T follicular helper cell (primary cell): ENCODE measurements at places on chromosomes 16 and 17.

DNA sequence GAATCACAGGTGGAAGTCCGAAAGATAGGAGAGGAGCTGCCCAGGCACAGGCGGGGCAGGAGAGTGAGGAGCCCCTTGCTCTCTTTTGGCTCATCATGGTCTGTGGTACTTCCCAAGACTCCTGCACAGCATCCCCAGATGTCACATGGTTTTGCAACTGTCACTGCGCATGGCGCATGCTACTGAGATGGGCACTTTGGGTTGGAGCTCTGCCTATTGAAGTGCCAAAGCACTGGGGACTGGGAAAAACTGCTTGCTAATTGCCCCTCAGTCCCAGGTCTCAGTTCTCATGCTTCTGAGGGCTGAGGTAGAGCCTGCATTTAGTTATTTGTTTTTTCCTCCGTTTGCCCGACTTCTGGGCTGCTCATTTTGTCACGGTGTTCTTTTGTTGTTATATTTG is 156.8 kb upstream of the CDH13 start:
- no peak for DNase-seq

GRCh38 chr17:17943281-17943984 is 28.8 kb downstream of the TOM1L2 start:
- no peak for DNase-seq

DNA sequence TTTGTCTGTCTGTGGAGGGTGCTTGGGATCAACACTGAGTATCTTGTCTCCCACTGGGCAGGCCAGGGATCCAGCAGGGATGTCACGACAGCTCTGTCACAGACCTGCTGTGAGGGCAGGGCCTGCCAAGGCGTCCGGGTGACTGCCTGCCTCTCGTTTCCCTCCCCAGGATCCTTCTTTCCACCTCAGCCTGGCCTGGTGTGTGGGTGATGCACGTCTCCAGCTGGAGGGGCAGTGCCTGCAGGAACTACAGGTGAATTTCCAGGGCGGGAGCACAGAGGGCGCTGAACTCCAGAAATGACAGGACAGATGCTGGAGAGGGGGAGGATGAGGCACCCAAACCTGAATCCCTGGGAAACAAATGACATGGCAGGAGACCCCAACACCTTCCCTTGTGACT is 6.8 kb upstream of the MMP15 start:
- DNase-seq: no peak

DNA sequence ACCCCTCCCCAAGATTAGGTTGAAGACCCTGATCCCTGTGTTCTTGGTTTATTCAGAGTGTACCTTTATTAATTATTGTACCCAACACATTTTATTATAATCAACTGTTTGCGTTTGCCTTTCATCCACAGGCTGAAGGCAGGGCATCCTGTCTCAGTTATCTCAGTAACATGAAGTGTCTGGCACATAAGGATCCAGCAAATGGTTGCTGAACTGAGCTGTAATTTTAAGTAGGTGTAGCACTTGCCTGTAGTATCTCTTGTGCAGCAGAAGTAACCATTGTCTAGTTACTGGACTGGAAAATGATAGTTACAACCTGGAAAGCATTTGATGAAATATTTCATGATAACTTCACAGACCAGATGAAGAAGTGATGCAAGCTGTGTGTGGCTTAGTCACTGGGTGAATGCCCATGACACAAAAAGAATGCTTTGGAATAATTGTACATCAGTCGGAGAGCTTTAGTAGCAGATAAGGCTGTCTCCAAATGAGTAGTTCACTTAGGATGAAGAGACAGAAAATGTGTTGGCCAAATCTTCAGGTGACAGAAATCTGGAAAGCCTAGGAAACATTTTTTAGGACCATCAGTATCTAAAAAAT is 56.6 kb downstream of the ESRP2 start:
- DNase-seq: no peak

DNA sequence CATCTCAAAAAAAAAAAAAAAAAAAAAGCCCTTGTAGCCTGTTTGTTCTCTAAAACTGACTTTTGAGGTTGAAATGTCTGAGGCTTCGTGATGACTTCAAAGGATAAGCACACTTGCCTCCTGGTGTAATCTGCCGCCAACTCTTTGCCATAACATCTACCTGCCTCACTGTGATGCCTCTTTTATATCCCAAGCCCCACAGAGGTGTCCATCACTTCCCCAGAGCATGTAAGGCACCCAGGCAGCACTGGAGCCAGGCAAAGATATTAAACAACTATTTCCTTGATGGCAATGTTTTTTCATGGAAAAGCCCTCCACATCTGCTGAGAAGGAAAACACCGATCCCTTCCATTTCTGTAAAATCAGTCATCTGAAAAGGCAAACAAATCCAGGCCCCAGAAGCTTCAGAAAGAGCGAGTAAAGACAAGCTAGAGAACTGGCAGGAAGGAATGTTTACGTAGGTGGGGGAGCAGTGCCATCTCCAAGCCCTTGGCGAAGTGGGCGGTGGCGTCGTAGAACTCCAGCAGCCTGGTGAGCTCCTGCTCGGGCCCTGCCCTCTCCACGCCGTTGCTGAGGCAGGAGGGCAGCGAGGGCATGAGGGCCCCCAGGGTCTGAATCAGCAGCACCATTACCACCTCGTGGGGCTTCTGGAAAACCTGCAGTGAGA is 28.6 kb downstream of the COG7 start:
- DNase-seq: no peak

DNA sequence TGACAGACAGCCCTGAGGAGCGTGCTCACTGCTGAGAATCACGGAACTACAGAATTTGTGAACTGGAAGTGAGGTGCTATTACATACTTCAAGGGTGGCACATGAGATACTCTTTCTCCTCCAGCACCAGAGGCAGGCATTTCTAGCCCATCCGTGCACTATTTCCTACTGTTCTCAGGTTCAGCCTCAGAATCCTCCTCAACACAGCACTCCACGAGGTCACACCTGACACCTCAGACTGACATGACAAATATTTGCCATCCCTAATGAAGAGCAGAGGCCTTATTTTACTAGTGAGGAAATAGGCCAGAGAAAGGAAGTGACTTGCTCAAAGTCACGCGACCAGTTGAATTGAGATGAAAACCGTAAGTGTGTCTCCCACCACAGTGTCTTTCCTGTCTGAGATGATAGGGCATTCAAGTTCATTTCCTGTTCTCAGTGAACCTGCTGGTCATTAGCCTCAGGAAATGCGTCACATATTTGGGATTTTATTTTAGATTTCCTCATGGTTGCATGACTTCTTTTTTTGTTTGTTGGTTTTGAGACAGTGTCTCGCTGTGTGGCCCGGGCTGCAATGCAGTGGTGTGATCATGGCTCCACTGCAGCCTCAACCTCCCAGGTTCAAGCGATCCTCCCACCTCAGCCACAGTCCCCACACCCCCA is 23.6 kb downstream of the SEZ6 start:
- peak; percentile 30 for DNase-seq

DNA sequence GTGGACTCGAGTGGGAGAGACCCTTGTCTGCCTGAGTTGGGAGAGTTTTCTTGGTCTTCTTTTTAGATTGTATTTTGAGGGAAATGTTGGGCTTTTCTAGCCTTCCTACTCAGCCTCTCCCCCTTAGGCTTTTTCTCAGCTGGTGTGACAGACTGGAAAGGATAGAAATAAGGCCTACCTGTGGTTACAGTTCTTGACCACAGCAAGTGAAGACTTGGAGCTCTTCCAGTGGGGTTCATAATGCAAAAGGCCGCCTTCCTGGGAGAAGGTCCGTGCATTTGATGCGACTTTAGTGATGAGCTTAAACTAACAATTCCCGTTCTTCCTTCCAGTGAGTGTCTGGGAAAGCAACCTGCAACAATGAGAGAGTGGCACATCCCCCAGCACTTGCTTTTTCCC is 56.8 kb downstream of the B9D1 start:
- no peak for DNase-seq

DNA sequence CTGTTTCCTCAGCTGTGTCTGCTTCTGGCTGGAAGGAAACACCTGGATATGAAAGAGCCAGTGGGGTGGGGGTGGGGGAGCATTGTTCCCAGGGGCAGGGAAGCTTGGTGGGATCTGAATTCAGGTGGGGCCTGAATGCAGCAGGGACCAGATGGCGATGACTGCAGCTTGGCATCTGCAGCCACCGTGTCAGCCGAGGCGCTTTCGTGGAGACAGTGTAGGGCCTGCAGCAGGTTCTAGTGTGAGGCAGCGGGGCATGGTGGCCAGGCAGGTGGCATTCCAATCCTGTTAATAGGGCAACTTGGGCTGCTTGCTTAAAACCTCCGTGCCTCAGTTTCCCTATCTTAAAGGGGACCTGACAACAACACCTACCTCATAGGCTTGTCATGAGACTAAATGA is 1.7 kb downstream of the PIK3R6 start:
- DNase-seq: no peak

GRCh38 chr17:10772425-10773380 is 31.2 kb downstream of the TMEM238L start:
- no peak for DNase-seq

DNA sequence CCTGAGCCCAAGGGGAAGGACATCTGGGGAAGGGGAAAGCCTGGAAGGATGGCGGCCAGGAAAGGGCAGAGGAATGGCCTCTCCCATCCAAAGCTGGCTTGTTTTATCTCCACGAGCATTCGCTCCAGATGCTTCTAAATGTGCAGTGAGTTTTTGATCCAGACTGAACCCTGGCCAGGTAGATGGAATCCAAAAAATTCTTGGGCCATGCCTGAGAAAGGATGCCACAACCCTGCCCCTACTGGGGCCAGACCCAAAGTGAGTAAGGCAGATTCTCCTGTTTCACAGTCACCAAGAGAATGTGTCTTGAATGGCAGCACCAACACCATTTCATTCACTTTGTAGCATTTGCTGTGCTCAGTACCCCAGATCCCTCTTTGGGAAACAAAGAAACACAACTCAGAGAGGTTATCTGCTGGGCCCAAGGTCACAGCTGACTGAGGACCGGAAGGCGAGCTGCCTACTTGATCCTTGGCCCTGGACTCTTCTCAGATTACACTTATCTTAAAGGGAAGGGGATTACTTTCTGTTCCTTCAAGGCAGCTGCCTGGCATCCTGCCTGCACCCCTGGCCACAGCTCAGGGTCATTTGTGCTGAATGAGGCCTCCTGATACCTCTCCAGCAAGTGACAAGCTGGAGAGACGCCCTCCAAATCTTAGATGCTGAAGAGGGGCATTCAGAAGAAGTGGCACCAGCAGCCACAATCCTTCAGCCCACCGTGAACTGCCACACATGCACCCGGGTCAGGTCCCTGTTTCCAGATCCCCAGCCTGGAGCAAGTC is 3.6 kb downstream of the LRRC75A start:
- DNase-seq: no peak

DNA sequence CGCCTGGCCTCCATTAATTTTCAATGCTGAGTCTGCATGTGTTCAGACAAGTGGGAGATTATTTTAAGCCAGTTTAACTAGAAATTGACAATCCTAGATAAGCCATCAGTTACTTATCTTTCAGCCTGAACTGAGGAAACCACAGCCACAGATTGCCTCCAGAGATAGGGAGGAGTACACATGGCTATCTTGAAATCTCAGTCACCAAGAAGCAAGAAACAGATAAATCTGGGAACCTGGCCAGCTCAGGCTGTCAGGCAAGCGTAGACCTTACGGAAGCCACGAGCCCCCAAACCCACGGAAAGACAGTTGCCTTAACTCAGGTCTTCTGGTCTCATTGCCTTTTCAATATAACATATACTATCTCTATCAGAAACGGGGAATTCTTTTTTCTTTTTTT is 2.0 kb upstream of the GLG1 start:
- DNase-seq: peak; percentile 23

- no peak for DNase-seq
These were observed 1.1 kb upstream of the STUB1 start for GRCh38 chr16:678858-679813.

DNA sequence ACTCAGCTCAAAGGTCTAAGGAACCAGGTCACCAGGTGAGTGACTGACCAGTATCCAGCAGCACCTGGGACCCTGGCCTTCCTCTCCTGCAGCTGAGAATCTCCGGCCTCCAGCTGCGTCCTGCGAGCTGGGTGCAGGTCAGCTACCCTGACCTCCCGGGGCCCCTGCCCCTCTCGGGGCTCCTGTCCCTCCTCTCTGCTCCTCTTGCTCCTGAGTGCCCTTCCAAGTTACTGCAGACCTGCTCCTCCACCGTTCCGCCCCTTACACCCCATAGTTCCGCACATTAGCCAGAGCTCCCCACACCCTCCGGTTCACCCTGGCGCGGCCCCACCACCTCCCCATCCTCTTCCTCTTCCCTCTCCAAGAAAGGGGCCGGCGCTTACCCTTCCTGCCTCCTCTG is 10.6 kb downstream of the FOXJ1 start:
- DNase-seq: no peak

DNA sequence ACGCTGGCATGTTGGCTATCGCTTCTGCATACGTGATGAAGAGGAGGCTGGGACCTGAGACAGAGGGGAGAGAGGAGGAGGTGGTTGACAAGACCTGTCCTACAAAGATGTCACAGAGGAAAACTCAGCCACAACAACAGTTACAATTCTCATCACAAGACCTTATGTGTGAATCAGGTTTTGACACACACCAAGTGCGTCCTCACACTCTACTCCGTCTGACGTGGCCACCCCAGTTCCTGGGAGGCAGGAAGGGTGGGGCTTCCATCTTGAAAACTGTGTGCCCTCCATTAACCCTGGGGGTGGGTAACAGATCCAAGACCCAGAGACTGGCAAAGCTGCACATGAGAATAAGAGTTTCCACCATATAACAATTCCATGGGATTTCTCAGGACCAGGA is 24.1 kb downstream of the SLC6A4 start:
- no peak for DNase-seq

DNA sequence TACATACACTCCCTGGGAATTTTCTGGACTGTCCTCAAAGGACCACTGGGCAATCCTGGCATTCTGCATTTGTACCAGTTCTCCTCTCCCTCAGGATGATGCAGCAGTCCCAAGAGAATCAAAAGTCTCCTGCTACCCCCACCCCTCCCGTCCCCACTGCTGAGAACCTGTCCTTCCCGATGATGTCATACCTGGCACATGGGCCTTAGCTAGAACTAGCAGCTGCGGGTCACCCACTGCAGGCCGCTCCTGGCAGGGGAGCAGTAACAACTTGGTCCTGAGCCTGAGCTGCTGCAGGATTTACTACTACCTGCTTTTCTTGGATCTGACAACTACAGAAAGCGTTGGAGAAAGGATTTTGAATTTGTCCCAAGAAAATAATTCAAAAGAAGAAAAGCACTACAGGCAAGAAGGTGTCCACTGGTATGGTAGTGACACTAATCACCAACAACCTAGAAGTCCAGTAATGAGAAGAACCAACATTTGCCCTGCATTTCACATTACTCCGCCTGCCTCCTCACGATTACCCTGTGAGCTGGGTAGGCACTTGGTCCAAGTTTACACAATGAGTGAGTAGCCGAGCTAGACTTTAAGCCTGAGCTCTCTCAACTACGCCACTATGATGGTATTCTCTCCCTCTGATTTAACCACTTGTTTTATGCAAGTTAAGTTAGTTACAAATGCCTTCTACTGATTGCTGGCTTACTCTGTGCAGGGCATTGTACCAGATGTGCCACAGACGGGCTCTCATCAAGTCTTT is 55.3 kb upstream of the ETV4 start:
- DNase-seq: no peak

DNA sequence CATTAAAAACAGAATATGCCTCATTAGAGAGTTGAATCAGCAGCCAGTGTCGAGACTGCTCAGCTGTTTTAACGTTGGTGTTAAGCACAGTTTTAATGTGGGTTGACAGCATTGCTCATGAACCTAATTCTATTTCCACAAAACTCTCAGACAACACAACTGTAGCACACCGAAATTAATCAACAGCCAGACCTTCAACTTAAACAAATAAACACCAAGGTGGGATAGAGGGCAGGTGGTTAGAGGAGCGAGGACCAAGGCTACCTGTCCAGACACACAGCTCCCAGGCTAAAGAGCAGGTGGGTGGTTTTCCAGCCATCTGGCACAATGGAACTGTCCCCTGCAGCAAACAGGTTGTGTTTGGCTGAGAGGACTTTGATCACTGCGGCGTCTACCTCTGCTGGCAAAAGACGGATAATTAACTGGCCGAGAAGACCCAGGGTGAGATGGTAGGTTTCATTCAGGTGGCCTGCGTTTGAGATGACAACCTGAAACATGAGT is 69.6 kb upstream of the ATP2A3 start:
- DNase-seq: no peak
